ENCODE measurements at places on chromosomes 13 and 19.

DNA sequence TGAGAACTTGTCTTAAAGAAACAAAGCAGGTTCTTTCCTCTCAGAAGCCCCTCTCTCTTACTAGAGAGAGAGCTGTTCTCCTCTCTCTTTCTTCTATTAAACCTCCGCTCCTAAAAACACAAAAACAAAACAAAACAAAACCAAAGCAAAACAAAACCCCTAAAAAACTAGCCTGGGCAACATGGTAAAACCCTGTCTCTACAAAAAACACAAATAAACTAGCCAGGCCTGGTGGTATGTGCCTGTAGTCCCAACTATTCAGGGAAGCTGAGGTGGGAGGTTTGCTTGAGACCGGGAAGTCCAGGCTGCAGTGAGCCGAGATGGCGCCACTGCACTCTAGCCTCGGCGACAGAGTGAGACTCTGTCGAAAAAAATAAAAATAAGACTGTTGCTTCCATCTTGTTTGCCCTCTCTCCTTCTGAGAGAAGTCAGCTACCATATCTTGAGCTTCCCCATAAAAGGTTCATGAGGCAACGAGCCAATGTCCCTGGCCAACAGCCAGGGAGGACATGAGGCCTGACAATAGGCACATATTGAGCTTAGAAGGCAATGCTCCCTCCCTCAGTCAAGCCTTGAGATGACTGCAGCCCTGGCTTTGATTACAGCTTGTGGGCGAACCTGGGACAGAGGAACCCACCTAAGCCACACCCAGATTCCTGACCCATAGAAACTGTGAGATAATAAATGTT, 17.5 kb upstream of the FLT3 start:
- no peak for DNase-seq

- DNase-seq = no peak
Measured at GRCh38 chr19:35142606-35143230, 337 bp upstream of the FXYD7 start.

GRCh38 chr19:18364826-18365528, 21.0 kb upstream of the GDF15 start:
- no peak for DNase-seq

DNA sequence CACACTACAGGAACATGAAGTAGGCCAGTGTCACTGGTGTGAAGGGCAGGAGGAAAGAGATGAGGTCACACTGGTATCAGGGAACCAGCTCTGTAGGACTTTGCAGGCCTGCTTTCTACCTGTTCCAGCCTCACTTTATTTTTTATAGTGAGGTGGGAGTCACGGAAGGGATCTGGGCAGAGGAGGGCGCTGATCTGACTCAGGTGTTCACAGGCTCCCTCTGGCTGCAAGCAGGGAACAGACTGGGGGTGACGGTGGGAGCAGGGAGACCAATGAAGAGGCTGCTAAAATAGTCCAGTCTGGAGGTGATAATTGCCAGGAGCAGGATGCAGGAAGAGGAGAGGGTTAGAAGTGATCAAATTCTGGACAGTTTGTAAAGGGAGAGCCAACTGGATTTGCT, 2.8 kb downstream of the THAP8 start:
- DNase-seq = no peak

- no peak for DNase-seq
Measured at GRCh38 chr19:8566855-8567254, 10.4 kb downstream of the MYO1F start.

DNA sequence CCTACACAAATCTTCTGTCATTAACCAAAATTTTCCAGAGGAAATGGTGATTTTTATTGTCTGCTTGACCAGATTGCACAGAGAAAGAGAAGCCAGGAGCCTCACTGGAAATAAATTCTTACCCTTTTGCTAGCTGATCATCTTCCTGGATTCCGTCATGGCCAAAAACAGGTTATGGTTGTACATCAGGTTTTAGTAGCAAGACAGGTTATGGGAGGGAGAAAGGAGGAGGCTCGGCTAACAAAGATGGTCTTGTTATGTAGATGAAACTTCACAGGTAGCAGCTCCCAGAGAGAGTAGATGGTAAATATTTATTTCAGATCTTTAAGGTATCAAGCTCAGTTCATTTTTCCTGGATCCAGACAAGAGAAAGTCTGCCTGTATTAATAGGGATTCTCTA, 19.7 kb upstream of the CEACAM3 start:
- DNase-seq = no peak

DNA sequence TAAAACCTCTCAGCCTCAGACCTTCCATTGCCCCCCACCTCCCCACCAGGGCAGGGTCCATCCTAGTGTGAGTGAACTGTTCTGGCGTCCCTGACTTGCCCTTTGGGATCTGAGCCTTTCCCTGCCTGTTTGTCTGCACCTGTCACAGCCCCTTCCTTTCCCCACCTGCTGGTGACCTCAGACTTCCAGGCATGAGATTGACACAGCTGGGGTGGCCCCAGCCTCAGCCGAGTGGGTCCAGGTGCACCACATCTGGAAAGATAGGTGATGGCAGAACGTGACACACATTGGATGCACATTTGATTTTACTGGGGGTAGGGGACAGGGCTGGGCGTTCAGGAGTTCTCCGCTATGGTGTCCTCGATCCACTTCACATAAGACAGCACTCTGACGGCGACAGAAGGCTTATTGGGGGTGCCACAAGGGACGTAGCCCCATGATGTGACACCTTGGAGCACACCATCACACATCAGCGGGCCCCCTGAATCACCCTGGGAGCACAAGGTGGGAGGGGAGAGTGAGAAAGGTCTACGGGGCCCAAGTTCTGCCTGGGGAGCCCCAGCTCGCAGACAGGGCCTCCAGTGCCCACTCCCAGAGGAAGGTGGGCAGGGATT, 4.6 kb downstream of the KLK1 start:
- DNase-seq = no peak

DNA sequence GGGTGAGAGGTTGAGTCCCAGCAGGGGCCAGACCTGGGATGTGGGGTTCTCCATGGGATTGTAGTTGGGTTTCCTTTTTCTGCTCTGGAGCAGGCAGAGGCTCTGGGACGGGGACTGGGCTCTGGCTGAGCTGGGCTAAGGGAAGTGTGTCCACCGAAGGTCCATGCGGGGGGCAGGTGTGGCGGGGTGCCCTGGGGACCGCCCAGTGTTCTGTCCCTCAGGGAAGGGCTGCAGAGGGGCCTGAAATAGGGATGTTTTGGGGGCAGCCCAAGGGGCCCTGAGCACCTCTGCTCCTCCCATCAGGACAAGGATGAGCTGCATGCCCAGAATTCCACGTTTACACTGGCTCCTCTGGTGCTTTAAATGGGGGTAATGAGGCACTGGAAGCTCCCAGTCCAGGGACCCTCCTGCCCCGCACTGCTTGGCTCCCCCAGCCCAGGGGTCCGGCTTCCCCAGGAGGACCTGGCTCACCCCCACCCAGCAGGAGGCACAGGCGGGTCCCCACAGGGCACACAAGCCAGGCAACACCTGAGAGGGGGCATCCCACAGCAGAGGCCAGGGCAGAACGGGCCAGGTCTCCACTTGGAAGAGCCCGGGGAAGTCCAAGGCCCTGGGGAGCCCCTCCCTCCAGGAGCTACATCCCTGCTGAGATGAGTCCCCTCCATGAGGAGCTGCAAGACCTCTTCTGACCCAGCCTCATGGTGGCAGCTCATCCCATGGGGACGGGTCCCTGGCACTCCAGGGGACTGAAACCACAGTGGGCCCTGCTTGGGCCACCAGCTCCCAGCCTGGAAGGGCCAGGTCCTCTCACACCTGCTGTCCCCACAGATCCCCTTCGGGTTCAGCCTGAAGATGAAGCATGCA, 14.7 kb upstream of the ZNF14 start:
- no peak for DNase-seq

Measured in Jurkat, Clone E6-1 (cell line).